ENCODE measurements at places on chromosomes 13 and 19.

DNA sequence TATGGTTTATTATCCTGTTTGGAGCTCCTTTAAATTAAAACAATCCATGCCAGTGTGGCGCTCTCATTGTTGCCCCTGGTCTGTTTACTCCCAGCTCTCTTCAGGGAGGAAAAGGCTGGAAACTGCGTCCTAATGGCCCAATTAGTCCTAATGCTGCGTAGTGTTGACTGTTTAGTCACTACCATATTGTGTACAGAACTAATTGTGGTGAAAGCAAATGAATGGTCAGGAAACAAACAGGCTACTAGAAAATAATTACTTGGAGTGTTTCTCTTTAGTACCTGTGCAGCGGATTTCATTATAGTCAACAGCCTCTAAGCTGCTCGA lies 54.5 kb upstream of the MTIF3 start:
- DNase-seq, result no peak

DNA sequence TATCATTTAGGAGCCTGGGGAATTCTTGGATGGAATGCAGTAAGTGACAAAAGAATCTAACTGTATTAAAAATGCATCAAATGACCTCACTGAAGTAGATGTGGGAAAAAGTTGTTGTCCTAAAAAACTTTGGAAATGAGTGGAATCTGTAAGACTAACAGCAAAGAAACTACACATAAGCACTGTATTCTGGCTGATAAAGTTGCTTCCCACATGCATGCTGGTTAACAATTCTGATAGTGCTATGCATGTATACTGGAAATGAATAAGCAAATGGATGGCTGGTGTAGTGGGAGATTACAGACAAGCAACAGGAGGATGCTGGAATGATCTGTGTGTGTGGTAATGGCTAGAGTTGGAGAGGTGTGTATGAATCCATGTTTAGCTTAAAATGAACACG lies 138.5 kb downstream of the FOXO1 start:
- DNase-seq, result no peak

DNA sequence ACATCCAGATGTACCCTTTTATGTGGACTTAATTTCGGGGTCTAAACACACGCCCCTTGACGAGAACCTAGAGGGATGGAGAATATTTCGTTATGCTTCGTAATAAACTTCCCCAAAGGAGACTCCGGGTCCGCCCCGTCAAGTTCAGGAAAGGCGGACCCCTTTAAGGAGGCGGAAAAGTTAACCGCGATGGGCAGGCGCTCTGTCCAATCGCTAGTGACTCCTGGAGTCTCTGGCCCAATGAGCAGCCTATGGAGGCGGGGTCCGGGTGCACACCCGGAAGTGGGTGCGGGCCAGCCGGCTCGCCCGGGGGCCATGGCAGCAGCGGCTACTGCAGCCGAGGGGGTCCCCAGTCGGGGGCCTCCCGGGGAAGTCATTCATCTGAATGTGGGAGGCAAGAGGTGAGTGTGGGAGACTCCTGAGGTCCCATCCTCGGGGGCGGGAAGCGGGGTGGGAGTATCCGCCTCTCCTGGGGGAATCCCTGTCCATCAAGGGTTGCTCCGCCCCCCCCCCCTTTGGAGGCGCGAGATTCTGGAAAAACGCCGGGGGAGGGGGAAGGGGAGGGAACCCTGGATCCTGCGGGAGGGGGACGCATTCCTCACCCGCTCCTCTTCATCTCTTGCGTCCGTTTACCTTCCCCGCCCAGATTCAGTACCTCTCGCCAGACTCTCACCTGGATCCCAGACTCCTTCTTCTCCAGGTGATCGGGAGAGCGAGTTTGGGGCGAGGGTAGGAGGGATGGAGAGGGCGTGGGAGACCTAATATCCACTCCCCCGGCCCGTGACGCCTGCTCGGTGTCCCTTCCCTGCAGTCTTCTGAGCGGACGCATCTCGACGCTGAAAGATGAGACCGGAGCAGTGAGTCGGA lies at the start of gene SHKBP1:
TSS of gene SHKBP1 (plus strand) at position 289 of the 867 bp plus-strand sequence. CDS start at position 316, 27 bp downstream.
- peak; percentile 98 for DNase-seq

DNA sequence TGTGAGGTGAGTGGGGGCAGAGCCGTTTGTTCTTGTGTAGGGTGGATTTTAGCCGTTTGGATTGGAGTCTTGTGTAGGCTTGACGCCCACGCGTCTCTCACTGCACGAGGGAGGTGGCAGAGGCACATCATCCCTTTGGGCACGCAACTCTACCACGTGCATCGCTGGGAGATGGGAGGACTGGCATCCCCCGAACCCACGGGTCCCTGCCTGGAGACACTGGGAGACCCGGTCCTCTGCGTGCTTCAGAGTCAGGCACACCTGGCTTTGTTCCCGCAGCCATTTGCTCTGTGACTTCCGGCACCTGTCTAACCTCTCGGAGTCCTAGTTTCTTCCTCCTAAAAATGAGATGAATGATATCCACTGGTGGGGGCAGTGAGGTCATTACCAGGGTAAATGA lies 6.4 kb downstream of the ARHGEF7 start:
- DNase-seq, result no peak

- no peak for DNase-seq
Observed at GRCh38 chr19:5057860-5058259, 88.9 kb downstream of the KDM4B start.

- no peak for DNase-seq
Observed at GRCh38 chr19:38228005-38228377, 4.0 kb upstream of the DPF1 start.

DNA sequence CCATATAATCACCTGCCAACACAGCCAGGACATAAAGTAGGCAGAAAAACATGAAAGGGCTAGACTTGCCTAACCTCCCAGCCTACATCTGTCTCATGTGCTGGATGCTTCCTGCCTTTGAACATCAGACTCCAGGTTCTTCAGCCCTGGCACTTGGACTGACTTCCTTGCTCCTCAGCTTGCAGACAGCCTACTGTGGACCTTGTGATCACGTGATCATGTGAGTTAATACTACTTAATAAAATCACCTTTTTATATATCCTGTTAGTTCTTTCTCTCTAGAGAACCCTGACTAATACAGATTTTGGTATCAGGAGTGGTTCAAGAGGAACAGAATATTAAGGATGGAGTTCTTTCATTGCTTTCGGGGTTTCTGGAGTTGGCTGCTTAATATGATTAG lies 2867.6 kb downstream of the PCDH9 start:
- DNase-seq, result no peak

DNA sequence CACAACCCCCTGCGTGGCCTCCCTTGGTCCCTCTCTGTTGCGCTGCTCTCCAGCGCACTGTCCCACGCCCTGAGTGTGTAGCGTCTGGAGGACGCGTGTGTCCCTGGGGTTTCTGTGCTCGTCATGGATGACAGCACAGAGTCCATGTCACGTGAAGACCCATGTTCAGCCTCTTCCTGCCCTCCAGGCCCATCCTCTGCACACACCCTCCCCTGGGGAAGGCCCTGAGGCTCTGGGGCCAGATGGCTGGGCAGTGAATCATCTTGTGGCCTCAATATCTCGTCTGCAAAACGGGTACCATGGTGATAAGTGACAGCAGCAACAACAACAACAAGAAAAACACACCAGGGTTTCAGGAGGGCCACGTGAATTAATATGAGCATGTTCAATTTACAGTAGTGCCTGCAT lies 71.5 kb upstream of the ARHGEF7 start:
- DNase-seq, result no peak

- no peak for DNase-seq
Observed at GRCh38 chr19:44113784-44114390, 688 bp downstream of the ZNF225 start.

DNA sequence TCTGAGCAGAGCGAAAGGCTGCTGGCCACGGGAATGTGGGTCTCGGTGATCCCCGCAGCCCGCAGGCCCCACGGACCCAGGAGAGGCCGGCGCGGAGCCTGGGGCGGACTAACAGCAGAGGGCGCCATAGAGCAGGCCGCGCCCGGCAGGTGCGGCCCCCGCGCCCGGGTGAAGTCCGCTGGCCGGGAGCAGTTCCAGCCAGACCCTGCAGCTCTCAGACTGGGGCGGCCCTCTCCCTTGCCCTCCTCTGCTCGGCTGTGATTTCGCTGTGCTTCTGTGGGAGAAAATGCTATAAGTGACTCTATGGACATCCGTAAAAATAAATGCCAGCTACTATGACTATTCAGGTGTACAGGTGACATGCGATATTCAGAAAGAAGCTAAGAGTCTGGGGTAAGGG lies 37.7 kb downstream of the GSX1 start:
- DNase-seq, result peak; percentile 82

DNA sequence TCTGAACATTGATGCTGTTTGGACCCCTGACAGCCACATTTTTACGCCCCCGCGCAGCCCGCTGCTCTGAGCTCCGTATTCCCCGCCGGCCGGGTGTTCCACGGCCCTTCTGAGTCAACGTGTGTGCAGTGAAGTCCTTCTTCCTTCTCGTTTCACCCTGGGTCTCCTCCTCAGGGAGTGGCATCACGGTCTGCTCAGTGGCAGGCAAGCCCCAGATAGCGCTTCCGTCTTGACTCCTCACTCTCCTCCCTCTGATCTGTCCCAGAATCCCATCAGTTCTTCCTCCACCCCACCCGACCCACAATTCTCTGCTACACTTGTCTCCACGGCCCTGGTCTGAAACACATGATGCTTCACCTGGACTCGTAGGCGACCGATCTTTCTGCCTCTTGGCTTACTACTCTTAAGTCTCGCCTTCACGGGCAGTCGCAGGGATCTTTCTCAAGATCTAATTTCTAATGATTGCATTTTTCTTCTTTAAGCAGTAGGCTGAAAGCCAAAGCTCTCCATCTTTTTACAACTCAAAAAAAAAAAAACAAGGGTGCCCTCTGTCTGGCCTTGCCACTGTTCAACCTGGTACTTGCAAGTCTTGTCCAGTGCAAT lies 33.9 kb downstream of the CCNE1 start:
- peak; percentile 29 for DNase-seq

DNA sequence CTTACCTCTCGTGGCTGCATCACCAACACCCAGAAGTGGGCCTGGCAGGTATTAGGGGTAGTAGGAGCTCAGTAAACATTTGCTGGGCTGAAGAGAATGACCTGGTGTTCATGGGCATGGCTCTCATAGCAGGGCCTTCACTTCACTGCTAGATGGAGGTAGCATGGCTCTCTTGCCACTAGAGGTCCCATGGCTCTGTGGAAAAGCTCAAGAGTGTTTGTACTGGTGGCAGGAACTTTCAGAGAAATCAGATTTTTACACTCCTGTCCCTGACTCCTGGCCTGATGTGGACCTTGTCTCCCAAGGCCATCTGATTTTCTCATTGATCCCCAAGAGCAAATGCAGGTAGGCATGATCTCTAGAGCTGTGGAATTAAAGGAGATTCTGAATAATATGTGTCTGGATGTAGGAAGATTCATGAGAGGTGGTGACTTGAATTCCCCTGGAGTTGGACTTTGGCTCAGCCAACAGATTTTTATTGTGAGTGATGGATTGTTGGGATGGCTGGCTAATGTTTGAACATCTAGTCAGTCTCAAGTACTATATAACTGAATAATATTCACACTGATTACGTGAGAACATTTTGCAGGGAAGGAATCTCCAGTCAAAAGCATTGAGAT lies 5.7 kb downstream of the ZNF574 start:
- peak; percentile 64 for DNase-seq

GRCh38 chr19:36103842-36104552 lies 6.9 kb upstream of the OVOL3 start:
- no peak for DNase-seq

GRCh38 chr13:79385694-79386093 lies 20.4 kb downstream of the RBM26 start:
- DNase-seq, result peak; percentile 55

Measured in GM20000 (cell line).